ENCODE measurements at places on chromosomes 11 and 22.

GRCh38 chr11:9757809-9758636 lies 94.1 kb downstream of the SWAP70 start:
- peak; percentile 94 for DNase-seq

- no peak for DNase-seq
These were observed 75.1 kb upstream of the SESN3 start for GRCh38 chr11:95306123-95306522.

DNA sequence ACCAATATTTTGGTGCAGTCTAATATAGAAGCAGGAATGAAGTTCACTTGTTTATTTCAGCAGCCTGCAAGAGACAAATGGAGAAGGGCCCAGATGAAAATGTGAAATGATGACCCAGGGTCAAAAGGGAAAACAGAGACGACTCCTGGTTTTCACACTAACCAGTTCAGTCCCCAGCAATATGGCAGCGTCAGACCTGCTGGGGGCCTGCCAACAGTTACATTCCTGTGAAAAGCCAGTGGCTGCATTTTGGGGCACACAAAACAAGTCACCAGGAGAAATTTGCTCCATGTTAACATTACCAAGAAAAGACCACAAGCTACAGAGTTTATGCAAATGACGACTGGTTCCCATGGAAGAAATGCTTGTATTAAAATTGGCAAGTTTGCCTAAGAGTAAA lies 80.2 kb downstream of the CCDC34 start:
- DNase-seq: no peak

DNA sequence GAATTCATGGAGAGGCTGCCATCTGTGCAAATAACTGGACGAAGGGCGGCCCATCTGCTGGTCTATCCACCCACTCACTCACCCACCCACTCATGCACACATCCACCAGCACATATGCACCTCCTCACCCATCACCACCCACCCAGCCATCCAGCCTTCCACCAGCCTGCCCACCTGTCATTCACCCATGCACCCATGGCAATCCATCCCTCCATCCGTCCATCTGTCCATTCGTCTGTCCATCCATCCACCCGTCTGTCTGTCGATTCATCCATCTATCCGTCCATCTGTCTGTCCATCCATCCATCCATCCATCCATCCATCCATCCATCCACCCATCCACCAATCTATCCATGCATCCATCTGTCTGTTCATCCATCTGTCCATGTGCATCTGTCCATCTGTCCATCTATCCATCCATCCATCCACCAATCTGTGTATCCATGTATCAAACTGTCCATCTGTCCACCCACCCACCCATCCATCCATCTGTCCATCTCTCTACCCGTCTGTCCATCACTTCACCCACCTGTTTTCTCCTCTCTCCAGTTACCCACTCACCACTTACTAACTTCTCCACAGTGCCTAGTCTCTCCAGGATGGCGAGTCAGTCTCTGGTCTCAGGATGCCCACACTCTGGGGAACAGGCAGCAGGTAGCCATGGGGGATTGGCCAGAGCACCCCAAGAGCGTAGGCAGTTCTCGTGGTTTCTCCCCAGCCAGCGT lies 8.9 kb downstream of the TRPM5 start:
- no peak for DNase-seq

DNA sequence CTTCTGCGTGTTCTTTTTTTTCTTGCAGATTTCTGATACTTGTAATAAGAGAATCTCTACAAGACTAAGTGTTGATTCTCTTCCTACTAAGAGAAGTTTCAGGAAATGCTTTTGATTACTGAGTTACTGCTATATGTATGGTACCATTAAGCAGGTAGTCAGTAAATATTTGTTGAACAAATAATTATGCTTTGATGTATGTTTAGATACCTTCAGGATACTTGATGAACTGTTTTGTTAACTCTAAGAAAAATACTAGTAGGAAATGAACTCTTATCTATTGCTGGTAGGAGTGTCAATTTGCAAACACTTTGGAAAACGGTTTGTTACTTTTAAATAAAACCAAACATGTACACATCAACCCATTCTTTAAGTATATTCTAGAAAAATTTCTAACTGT lies 90.6 kb downstream of the TMEM135 start:
- DNase-seq: no peak

DNA sequence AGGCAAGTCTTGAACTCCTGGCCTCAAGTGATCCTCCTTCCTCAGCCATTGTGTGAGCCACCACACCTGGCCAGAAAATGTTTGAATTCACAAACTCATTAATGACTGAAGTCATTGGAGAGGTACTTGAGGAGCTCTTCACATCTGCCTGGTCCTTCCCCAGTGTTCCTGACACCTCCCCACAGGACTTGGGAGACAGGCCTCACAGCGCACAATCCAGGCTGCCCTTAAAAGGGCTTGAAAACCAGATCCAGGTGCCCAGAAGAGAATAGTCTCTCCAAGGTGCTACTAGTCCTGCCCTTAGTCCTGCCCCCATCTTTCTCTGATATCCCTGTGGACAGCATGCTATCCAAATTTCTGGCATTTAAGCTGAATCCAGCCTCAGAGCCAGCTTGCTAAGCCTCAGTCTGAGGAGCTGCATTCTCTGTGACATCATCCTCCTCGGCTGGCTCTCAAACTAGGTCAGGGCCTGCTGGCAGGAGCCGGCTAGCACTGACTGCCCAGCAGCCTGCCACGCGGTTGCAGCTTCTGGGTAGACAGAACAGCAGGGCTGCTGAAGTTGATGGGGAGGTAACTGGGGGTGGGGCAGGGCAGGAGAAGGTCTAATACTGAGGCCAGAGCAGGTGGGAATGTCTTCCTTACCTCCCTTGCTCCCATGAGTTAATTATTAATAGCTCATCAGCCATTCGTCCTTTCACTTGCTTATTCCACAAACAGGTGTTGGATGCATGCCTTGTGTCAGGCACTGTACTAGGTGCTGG lies 35.3 kb upstream of the NECTIN1 start:
- DNase-seq: no peak

DNA sequence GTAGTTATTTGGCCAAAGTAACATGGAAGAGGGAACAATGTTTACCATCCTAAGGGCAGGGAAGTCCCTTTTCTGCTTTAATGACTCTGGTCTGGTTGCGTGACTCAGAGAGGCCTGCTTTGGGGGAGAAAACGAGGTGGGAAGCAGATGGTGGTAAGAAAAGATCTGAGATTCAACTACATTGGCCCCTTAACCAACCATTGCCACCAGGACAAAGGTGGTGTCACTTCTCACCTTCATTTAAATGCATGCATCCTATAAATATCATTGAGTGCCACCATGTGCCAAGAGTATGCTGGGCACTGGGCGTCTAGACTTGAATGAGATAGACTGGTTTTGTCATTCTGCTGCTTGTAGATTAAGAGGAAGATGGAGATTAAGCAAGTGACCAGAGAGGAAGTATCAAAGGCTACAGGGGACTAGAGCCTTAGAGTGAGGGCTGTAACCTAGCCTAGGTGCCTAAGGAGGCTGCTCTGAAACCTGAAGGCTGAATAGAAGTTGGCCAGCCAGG lies 3.6 kb upstream of the SORL1 start:
- no peak for DNase-seq

GRCh38 chr11:126025822-126026221 lies 36.8 kb downstream of the CDON start:
- DNase-seq: no peak

- no peak for DNase-seq
These were observed 20.7 kb upstream of the C11orf96 start for GRCh38 chr11:43921561-43922294.

DNA sequence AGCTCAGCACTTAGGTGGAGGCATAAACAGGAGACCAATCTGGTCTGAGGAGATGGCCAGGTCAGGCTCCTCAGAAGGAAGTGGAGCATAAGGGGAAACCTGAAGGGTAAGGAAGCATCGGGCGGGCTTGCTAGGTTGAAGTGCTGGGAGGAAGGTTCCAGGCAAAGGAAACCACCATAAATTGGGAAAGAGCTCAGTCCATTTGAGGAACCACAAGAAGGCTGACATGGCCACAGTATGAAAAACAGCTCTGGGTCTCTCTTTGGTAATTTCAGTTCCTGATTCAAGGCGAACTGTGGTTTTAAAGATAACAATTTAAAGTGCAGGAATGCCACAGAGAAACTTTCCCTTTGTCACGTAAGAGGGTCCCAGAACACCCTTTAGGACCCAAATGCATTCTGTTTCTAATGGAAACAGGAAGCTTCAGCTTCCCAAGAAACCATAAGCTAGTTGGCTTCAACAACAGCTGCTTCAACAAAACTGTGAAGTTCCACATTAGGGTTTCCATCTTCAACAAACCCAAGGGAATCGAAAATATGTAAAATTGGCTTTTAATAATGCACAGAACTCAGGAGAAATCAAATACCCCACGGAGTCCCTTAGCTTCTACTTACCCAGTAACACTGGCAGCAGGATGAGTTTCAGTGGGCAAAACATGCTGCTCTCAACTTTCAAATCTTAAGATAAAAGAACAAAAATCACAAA lies 10.4 kb downstream of the JAML start:
- DNase-seq: no peak

GRCh38 chr11:58926695-58927094 lies 12.6 kb upstream of the GLYATL1 start:
- DNase-seq: no peak

DNA sequence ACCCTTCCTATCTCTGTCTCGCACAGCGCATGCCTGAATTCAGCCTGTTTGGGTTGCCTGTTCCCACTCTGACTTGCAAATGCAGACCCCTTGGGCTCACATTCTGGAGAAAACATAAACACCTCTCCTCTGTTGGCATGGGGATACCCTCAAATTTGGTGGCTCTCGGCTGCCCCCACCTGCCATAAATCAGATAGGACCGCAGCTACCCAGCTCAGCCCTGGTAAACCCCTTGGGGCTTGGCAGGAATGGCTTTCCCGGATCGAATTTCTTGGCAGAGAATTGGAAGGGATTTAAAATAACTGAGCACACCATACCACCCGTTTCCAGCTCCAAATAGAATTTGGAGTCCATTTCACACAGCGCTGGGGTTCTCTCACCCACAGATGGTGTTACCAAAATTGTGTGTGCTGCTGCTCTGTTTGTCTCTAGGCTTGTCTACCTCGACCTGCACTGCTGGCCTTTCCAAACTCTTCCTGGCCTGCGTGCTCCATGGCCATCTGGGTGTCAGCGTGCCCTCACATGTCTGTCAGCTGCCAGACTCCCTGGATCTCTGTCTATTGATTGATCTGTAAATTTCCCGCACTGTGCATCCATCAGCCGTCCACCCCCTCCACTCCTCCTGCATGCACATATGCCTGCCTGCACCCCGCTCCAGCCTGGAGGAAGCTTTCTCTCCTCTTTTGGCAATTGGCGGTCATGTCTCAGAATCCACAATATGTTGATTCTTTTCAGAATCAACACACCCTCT lies 134.0 kb downstream of the NTM start:
- no peak for DNase-seq

GRCh38 chr11:105923807-105924206 lies 98.2 kb downstream of the MSANTD4 start:
- no peak for DNase-seq

GRCh38 chr22:43110927-43111623 lies 525 bp downstream of the BIK start:
- DNase-seq: peak; percentile 33

- no peak for DNase-seq
These were observed 2.6 kb upstream of the LTO1 start for GRCh38 chr11:69677749-69678148.

DNA sequence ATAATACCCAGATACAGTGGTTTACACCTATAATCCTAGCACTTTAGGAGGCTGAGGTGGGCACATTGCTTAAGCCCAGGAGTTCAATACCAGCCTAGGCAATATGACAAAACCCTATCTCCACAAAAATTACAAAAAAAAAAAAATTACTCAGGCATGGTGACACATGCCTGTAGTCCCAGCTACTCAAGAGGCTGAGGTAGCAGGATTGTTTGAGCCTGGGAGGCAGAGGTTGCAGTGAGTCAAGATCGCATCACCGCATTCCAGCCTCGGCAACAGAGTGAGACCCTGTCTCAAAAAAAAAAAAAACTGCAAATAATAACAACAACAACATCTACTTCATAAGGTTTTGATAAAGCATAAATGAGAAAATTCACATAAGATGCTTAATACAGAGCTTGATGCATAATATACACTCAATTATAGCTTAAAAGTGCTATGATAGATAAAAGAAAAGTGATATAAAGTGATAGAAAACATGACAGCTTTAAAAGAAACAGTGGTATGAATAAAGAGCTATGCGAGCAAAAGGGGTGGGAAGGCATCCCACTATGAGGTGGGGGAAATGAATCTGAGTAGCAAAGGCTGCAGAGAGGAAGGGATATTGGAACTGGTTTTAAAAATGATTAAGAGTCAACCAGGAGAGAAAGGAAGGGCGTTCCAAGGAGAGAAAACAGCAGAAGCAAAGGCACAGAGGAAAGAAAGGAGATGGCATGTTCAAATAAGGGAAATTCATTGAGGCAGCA lies 197.6 kb downstream of the KIF18A start:
- DNase-seq: no peak

DNA sequence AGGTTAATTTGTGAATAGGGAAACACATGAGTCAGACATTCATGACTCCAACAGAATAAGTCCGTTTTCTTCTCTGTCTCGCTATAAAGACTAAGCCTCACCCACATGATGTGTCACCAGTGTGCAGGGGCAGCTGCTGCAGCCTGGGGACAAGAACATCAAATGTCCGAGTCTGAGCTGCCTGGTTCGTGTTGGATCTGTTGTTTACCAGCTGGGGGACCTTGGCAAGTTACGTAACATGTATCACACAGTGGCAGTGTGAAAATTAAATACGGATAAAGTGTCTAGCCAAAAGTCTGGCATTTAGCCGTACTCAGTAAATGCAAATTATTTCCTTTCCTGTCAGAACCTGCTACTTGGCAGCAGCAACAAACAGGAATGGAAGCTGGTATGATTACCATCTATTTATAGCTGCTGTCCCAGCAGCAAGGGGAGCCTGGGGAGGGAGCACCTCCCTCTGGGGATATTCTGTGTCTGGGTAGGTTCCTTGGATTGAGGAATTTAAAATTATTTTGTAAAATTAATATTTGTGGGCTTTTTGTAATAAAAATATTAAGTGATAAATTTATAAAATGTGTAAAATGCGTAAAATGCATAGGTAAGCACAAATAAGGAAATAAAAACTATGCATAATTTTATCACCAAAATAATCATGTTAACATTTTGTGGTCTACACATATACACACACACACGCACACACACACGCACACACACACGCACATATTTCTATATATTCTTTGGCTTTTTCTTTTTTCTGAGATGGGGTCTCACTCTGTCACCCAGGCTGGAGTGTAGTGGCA lies 1.3 kb upstream of the CLDN25 start:
- no peak for DNase-seq

DNA sequence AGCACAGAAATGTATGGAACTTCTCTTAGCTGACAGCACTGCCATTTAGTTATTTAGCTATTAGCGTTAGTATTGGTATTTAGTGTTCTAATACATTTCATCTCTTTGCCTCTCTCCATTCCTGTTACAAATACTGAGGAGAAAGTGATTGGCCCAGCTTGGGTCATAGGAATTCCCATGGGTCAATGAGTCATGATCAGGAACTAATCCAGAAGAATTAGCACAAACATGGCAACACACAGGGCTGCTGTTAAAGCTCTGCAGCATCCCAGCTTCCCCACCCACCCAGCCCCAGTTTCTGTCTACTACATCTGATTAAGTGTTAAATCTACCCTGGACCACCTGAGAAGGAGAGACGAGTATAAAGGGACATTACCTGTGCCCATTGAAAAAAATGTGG lies 36.1 kb downstream of the PDGFD start:
- no peak for DNase-seq

- DNase-seq: no peak
These were observed 13.3 kb downstream of the FAM118A start for GRCh38 chr22:45322873-45323525.
